ENCODE measurements at places on chromosomes 3 and 15.

GRCh38 chr3:126766653-126767052, 62.6 kb downstream of the CHCHD6 start:
- DNase-seq, result no peak

- no peak for DNase-seq
Observed at GRCh38 chr3:197736010-197736490, 654 bp downstream of the RUBCN start.

DNA sequence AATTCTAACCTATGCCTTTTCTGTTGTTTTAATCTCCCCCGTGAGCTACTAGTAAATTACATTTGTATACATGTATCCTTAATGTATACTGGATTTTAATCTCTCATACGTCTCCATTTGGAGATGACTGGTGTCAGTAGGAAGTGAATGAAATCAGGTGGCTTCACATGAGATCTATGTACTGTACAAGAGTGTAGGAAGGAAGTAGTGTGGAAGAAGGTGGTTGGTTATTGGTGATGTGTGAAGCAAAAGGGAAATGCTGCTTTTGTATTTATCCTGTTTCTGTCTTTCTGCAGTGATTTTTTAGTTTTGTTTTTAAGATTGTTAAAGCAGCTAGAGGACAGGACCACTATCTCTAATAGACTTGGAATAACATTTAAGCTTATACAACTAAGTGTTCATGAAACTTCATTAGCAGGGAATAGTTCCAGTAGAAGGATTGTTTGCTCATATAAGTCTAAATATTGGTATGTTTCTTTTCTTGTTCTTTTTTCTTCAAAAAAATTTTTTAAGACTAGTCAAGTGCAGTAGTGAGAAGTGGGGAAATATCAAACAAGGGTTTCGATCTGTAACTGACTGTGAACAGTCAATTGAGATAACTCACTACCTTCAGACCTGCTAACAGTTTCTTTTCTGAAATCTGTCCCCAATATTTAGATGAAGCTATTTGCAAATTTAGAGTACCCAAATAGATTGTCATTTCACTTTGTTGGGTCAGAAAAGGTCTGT, 15.3 kb downstream of the SNX1 start:
- no peak for DNase-seq

DNA sequence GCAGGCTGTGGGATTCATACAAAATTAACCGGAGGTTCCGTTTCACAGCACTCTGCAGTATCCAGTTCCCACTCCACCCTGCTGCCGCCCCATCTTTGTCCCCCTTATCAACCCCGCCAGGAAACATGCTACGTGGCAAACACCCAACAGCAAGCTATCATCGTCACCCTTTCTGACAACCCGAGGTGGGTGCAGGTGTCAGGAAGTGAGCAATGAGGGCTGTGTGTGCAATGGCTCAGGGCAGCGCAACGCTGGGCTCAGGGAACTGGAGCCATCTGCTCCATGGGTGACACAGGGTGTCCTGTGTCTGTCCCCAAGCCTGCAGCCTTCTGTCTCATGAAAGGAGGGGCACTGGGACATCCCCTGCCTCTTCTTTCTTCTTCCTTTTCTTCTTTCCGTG, 60.9 kb downstream of the ATP2B2 start:
- DNase-seq, result no peak

DNA sequence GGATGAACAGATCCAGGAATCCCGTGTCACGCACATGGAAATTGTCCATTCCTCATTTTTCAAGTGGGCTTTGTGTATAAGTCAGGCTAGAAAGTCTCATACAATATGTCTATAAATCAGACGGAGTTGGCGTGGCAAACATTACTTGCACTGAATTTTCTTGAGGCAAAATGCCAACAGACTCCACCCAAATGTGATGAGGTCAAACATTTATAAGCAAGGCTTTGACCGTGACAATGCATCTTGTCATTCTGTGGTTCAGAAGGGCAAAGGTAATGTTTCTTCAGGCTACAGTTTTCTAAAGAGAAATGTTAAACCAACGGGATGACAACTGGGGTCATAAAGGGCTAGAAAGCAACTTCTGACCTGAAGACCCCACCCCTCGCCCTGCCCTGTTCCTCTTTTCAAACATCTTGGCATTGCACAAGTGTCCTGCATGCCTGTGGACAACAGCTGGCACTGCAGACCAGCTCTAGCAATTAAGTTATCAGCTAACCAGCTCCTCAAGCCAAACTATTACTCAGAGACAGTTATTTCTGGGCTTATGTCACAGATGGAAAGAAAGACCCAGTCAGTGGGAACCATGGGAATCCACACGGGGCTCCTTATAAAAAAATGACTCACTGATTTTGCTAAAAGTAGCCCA, 36.5 kb upstream of the SPTBN5 start:
- no peak for DNase-seq

GRCh38 chr3:106337116-106337515, 468.3 kb upstream of the CBLB start:
- DNase-seq, result no peak

DNA sequence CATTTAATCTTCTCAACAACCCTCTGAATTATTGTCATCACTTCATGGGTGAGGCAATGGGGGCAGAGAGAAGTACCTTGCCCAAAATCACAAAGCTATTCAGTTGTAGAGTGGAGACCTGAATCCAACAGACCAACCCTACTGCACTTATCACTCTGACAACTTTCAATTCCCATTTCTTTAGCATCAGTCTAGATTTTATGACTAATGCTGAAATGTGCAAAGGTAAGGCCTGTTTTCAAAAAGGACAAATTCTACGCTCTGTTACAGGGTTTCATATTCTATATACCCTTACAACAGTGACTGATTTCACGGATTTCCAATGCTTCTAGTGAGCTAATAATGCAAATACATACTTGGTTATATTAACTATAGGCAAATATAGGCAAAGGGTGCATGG, 286.0 kb downstream of the ADAMTS17 start:
- no peak for DNase-seq

- no peak for DNase-seq
Observed at GRCh38 chr3:156483426-156483825, 71.5 kb downstream of the SSR3 start.

DNA sequence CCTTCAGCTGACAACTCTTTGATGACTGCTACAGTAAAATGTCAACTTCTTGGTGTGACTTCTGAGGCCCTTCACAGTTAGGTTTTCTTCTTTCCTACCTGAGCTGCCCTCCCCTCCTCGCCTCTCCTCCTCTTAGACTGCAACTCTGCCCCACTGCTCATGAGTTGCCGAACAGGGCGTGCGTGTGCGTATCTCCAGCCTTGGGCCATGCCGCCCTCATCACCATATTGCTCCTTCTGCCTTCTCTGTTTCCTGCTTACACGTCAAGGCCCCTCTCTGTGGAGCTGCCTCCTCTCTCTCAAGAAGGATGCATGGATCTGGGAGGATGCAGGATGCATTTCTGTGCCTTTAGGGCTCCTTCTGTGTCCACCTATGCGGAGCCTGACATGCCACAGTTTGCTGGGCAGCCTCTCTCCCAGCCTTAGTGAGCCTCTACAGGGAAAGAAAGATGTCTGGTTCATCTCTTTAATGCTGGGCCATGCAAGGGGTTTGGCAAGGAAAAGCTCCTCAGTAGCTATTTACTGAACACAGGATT, 205.9 kb downstream of the RPLP1 start:
- no peak for DNase-seq

GRCh38 chr3:37661615-37662306, 199.9 kb upstream of the CTDSPL start:
- DNase-seq, result no peak

GRCh38 chr15:99343881-99344551, 92.7 kb downstream of the LRRC28 start:
- DNase-seq, result no peak

GRCh38 chr3:114743746-114744485, 403.2 kb downstream of the ZBTB20 start:
- DNase-seq, result no peak

DNA sequence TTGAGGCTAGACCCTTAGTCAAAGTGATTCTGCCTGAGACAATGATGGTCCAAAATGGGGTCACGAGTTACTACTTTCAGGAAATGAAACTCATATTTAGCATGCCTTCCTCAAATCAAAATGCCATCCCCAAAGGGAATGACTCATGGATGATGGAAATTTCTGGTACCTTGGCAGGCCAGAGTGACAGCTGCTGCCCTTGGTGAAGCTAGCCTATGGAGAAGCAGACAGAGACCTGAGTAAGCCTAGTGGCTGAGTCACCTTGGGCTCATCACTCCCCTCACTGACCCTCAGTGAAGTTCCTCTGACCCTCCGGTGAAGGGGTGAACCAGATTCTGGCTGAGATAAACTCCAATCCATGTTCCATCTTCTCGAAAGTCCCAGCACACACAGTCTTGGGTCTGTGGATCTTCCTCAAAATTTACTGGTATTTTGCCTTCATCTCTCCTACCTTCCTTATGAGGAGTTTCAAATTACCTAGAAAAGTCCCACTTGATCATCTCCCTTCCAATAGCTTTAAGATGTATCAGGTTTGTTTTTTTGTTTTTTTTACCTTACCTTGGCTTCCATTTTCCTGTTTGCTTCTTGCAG, 54.5 kb upstream of the ABHD17C start:
- DNase-seq, result no peak

DNA sequence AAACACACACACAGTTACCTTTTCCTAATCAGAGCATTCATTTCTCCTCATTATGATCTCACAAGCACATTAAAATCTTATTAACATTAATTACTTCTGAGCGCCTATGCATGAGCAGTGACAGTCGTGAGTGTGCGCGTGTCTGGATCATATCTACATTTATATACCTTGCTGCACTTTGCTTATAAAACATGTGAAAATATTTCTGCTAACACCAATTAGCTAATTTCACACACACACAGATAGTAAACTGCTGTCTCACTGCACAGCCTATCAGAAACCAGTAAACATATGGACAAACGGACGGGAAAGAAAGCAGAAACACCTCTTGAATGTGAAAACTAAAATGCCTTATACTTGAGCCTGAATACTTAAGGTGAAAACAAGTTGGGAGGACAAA, 64.8 kb downstream of the ZBTB20 start:
- no peak for DNase-seq

DNA sequence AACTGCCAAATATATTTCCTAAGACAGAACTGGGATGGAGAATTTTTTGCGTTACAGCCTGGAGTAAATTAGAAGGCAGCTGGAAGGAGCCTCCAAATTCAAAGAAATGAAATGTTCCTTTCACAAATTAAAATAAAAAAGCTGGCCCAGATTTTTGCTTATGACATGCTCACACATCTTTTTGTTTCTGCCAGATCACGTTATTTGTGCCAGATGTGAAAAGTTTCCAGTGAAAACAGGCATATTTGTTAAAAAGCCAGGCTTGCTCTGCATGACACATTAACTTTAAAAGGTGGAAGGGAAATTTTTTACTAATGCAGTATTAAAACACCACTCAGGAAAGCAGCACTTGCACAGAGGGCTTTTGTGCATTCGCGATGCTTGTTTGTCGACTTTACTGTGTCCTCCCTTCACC, 23.3 kb upstream of the ACKR4 start:
- no peak for DNase-seq

DNA sequence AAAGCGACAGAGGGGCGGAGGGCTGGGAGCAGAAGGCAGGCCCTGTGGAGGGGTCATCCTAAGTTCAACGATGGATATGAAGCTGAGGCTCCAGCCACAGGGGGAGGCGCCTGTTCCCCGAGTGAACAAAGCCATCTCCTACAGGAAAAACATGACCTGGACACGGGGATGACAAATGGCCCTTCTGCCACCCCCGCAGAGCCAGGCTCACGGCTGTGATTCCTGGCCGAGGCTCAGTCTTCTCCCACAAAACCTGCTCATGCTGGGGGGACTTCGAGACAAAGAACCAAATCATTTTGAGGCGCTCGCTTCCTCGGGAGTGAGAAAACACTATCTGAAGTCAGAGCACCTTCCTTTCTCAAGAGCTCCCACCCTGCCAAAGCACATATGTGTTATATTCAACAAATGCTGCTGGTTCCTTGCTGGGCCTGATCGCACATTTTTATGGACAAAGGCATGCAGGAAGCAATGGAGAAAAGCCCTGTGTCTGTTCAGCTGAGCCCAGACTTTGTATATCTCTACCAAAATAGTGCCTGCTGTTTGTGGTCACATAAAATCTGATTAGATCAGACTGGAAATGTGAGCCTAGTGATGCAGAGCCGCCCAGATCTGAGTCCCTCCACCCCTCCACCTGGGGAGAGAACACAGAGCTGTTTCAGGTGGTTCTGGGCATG, 5.6 kb downstream of the RBP1 start:
- no peak for DNase-seq

DNA sequence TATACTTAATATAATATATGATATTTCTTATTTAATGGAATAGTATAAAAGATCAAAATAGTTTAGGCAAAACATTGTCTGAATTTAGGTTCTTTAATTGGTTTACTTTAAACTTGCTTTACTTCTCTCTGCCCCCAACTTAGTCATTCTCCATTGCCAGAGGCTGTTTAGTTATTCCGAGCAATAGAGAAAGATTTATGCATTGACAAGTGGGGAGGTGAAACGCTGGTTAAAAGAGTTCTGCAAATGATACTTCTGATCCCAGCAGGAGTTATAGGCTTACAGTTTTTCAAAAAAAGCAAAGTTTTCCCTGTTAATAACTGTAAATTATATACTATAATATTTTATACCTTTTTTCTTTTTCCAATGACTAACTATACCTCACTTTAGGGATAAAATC, 145.4 kb downstream of the EPHA3 start:
- no peak for DNase-seq

DNA sequence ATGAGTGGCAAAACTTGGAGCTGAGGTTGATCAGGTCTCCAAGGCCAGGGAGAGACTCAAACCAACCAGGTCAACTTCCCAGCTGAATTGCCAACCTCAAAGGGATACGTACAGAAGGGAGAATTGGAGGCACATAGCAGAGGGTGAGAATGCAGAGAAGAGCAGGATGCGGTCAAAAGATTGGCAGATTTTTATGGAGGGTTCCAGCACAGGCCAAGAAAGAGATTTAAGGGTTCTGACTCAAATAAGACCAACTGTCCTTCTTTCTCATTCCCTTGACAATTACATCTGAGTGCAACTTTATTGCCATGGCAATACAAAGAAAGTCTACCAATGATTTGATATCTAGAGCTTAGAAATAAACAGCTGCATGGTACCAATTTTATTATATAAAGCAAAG, 33.2 kb downstream of the SCG5 start:
- no peak for DNase-seq

DNA sequence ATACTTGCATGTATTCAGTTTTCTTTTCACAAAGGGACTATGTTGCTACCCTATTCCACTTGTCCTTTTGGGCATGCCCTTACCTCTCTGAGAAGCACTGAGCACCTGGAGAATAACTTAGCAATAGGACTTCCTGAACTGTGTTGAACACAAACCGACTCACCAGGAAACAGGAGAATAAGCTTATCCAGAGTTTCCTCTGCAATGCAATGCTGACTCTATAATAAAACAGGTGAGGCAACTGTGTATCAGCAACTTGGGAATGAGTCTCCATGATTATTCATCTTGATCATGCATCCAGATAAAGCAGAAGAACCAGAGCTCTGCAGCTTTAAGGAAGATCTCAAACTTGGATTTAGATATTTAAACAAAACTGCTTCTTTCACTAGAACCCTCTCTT, 806.5 kb downstream of the IGSF11 start:
- no peak for DNase-seq

DNA sequence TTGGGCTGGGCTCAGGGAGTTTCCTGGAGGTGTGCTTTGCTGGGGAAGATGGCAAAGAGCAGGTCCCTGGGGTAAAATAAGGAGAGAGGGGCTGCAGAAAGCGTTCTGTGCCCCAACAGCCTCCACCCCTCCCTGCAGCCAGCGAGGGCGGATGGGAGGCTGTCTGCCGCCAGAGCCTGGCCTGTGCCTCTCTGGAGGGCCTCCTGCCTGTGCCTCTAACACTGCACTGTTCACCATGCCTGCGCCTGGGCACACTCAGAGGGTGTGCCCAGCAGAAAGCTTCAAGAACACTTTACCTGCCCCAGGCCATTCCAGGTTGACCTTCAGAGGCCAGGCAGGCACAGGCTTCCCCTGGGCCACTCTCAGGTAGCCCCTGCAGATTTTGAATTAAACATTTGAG, 77.7 kb upstream of the KLF13 start:
- DNase-seq, result no peak

Data from GM18507 (cell line).